ENCODE measurements at places on chromosomes 1 and 21.
A peak's percentile ranks its signal among the peaks of the same experiment; 100 is the strongest.

- DNase-seq = no peak
Measured at GRCh38 chr1:119898530-119898929, 2.2 kb upstream of the ADAM30 start.

GRCh38 chr1:112251766-112252506 is 144.1 kb upstream of the CTTNBP2NL start:
- DNase-seq = no peak

- DNase-seq = no peak
Measured at GRCh38 chr1:66506991-66507390, 27.0 kb upstream of the SGIP1 start.

- no peak for DNase-seq
Measured at GRCh38 chr1:1185101-1185765, 11.6 kb downstream of the TTLL10 start.

GRCh38 chr1:36023098-36023769 is 60.7 kb upstream of the TEKT2 start:
- no peak for DNase-seq

GRCh38 chr1:227445092-227445674 is 118.2 kb upstream of the ZNF678 start:
- DNase-seq = no peak

GRCh38 chr1:196302981-196303380 is 305.3 kb downstream of the KCNT2 start:
- no peak for DNase-seq

DNA sequence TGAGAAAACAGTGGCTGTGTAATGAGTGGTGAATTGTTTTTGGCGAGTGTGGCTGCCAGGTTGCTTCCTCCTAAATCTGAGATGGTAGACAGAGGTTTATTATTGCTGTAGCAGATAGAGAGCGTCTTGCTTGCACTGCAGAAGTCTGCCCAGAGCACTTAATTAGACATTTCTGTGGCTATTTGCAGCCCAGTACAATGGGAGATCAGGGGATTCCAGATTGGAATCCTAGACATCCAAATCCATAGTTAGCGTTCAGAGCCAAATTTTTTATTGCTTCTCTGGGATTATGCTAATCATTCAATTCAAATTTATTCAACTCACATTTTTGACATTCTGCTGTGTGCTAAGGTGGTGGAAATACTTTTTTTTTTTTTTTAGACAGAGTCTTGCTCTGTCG is 30.0 kb downstream of the KIF26B start:
- DNase-seq = no peak

- DNase-seq = no peak
Measured at GRCh38 chr1:38064197-38064903, 17.8 kb upstream of the POU3F1 start.

GRCh38 chr1:182634306-182635072 is 30.3 kb upstream of the RGS16 start:
- DNase-seq = no peak

DNA sequence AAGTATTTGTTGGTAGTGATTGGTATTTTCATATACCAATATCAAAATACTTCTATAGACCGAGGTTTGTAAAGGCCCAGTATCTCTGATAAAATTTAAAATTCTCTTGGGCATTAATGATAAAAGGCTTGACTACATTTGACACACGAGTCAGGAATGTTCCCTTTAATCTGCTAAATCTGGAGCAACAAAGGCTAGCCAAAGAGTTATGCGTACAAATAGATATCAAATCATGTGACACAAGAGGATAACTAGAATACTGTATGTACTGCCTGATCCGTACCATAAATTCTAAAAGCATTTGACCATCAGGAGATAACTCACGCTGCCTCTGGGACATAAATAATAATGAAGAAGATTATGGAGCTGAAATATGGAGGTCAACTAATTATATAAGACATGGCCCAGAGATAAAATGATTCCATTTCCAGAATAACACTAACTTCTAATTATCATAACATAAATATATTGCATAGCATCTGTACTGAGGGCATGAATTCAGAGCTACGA is 64.2 kb upstream of the SH3GLB1 start:
- DNase-seq = no peak

DNA sequence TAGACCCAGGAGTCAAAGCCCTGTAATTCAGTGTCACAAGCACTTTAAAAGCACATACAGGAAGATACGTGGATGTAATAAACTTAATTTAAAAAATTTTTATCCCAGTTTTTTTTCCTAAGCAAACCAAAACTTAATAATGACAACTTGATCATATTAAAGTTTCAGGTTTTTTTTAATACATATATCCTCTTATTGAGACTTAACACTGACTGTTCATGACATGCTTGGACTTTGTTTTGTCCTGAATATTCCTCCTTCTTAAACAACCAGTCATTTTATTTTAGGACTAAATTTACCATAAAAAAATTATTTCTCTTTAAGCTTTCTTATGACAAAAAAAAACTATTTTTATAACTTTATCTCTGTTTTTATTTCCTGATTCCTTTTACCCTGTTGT is 64.1 kb downstream of the WDR4 start:
- DNase-seq = no peak

GRCh38 chr21:43933199-43933598 is 68.2 kb downstream of the AGPAT3 start:
- DNase-seq = no peak

DNA sequence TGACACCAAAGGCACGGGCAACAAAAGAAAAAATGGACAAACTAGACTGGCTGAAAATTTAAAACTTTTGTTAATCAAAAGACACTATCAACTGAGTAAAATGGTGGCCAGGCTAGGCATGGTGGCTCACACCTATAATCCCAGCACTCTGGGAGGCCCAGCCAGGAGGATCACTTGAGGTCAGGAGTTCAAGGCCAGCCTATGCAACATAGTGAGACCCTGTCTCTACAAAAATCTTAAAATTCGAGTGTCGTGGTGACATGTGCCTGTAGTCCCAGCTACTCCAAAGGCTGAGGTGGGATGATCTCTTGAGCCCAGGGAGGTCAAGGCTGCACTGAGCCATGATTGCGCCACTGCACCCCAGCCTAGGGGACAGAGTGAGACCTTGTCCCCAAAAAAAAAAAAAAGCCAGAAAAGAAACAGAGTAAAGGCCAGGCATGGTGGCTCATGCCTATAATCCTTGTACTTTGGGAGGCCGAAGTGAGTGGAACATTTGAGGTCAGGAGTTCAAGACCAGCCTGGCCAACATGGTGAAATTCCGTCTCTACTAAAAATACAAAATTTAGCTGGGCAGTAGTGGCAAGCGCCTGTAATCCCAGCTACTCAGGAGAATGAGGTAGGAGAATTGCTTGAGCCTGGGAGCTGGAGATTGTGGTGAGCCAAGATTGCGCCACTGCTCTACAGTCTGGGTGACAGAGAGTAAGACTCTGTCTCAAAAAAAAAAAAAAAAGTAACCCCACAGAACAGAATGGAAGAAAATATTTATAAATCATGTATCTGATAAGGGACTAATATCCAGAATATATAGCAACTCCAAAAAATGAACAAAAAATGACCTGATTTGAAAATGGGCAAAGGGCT is 8.0 kb downstream of the TUT4 start:
- DNase-seq = no peak

- DNase-seq = peak; percentile 69
Measured at GRCh38 chr1:101288491-101288944, 51.7 kb downstream of the S1PR1 start.

DNA sequence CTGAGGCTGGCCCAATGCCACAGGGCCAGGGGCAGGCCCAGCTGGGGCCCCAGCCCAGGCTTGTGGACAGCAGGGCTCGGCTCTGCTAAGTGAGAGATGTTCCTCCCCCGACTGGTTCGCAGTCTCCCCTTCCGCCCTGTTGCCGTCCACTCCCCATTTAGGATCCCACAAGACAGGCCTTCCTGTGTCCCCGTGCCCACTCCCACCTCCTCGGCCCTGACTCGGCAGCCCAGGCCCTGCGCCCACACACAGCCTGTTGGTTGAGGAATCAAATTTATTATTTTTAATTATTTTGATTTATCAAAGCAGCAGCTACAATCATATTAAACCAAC is 78.4 kb downstream of the CASZ1 start:
- DNase-seq = no peak

- DNase-seq = no peak
Measured at GRCh38 chr1:29556657-29557056, 320.3 kb downstream of the PTPRU start.

DNA sequence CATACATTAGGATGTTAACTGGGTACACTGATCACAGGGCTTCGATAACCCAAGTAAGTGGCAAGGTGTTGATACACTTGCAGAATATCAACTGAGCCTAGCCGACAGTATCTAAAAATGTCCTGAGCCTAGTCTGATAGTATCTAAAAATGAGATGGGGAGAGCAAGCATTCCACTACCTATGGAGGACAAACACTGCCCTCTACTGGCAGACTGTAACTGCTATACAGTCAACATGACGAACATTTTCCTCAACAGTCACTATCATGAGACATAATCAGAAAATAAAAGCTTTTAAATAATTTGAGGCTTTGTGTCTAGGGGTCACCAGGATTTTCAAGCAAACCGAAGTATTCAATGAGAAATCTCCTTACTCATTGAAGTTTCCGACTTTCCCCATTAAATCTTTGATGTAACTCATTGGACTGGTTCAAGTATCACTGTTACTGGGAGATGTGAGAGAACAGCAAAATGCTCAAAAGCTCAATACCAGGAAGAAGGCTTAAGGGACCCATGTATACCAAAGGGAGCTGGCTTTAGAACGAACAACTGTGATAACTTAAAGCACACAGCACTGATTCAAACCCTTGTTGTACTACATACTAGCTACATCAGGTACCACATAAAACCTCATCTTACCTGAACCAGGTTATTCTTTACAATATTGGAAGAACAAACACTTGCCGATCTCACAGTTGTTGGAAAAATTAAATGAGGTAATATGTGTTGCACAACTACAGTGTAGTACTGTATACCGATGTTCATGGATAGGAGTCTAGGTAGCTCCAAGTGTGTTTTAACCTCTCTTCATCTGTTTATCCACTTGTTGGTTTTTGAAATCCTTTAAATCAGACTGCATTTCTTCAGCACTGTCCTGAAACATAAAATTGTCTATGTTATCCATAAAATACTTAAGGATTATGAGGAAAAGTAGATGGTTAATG is 31.1 kb upstream of the SLC45A3 start:
- peak; percentile 63 for DNase-seq

- DNase-seq = no peak
Measured at GRCh38 chr21:37915497-37915911, 753 bp downstream of the KCNJ6 start.

- no peak for DNase-seq
Measured at GRCh38 chr1:1196431-1197187, 9.8 kb downstream of the TNFRSF18 start.

DNA sequence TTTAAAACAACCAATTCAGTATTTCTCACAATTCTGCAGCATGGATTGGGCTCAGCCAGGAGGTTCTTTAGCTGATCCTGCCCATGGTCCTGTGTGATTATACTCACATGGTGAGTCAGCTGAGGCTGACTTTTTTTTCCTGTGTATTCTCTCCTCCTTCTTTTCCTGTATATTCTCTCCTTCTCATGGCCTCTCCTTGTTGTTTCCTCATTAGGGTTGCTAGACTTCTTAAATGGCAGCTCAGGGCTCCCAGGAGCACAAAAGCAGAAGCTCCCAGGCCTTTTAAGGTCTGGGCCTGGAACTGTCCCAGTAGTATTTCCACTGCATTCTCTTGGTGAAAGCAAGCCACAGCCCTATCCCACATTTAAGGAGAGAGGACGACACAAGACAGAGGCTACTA is 26.8 kb downstream of the VANGL1 start:
- DNase-seq = no peak

- DNase-seq = no peak
Measured at GRCh38 chr1:16957731-16958130, 22.7 kb downstream of the MFAP2 start.
